ENCODE measurements at places on chromosomes 3 and 15. TPM values are rescaled to one million over a fixed set of nuclear protein-coding genes. Genes with fewer than 3 reads are reported as not detected.

Gene CCR1
- 4.3 TPM for total RNA-seq

Gene LYZL4
- not detected for total RNA-seq

Gene WDR49
- 1.9 TPM for total RNA-seq

Gene PGBD4
- 1.5 TPM for total RNA-seq

DNA sequence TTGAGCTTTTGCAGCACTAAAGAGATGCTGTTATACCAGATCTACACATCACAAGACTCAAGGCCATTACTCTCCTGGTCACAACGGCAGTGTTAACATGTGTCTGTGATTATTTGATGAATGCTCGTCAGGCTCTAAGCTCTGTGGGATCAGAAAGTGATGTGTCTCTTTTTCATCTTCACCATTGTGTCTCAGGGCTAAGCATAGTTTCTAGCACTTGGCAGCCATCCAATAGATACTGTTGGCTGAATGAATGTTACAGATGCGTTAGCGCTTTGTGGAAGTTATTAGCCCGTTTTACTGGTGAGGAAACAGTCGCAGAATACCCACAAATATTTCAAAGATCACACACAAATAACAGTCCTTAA, 1.2 kb upstream of the FAM81A start:
- DNase-seq, result no peak

DNA sequence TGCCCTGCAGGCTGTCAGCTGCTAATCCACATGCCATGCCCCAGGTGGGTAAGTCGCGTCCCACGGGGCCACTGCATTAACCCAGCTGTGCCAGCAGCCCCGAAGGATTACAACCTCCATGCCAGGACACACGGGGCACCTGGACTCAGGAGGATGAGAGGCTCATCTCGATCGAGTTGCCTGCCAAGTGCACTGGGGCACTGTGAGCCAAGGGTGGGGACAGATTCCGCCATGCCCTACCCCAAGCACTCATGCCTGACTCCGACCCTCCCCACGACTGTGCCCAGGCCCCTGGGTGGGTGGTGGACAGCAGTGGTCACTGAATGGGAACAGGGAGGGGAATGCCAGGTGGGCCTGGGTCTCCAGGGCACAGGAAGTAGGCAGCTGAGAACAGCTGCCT, 20.7 kb upstream of the SNRPA1 start:
- no peak for DNase-seq

DNA sequence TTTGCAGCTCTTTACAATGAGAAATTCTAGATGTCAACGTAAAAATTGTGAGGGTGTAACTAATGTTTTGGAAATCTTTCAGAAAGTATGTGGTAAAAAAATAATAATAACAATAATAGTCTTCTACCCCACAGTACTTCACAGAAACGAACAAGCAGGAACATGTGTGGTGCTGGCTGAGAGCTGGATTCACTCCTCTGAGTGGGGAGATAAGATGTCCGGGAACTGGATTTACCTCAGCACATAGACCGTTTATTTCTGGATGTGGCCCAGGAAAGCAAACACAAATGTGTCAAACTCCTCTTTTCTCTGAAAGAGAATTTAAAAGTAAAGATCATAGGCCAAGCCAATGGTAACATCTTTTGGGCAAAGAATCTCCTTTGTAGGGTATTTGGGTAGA, 103.4 kb downstream of the SLC49A4 start:
- DNase-seq, result no peak

GRCh38 chr15:48636511-48636910, 9.0 kb downstream of the FBN1 start:
- DNase-seq, result no peak

- no peak for DNase-seq
These were observed 1056.8 kb downstream of the ROBO2 start for GRCh38 chr3:78096488-78097255.

- no peak for DNase-seq
These were observed 8.9 kb downstream of the ECE2 start for GRCh38 chr3:184284696-184285095.

- DNase-seq, result no peak
These were observed 119.6 kb downstream of the PGPEP1L start for GRCh38 chr15:98887976-98888375.

DNA sequence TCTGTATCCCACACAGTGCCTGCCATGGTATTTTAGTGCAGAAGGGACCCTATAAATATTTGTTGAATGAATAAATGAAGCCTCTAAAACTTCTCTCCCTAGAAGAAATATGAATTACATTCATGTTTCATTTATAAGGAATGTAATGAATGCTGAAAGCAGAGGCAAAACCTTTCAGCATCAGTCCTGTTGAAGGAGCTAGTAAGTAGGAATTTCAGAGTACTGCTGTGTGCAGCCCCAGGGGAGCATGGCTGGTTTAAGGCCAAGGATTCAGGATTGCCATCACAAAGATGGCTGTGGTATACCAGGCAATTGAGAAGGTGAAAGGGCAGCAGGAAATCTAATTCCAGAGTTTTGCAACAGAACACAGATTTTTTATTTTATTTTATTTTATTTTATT, 1131.4 kb downstream of the IGSF11 start:
- DNase-seq, result no peak
